ENCODE measurements at places on chromosomes 11 and 22.

DNA sequence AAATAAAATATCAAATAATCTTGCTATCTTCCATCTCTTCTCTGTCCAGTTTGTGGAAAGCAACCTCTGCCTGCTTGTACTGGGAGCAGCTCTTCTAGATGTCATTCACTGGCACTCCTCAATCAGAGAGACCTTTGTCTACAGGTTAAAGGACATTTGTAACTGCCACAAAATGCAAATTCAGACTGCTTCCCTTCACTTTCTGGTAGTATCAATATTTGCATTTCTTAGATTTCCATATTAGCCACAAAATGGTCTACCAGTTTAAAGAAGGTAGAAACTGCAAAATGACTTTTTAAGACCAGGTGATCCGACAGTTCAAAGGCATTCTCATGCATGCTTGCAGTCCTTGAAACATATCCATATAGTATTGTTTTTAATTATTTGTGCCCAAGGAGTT, 51.7 kb upstream of the RCN1 start:
- no peak for DNase-seq

DNA sequence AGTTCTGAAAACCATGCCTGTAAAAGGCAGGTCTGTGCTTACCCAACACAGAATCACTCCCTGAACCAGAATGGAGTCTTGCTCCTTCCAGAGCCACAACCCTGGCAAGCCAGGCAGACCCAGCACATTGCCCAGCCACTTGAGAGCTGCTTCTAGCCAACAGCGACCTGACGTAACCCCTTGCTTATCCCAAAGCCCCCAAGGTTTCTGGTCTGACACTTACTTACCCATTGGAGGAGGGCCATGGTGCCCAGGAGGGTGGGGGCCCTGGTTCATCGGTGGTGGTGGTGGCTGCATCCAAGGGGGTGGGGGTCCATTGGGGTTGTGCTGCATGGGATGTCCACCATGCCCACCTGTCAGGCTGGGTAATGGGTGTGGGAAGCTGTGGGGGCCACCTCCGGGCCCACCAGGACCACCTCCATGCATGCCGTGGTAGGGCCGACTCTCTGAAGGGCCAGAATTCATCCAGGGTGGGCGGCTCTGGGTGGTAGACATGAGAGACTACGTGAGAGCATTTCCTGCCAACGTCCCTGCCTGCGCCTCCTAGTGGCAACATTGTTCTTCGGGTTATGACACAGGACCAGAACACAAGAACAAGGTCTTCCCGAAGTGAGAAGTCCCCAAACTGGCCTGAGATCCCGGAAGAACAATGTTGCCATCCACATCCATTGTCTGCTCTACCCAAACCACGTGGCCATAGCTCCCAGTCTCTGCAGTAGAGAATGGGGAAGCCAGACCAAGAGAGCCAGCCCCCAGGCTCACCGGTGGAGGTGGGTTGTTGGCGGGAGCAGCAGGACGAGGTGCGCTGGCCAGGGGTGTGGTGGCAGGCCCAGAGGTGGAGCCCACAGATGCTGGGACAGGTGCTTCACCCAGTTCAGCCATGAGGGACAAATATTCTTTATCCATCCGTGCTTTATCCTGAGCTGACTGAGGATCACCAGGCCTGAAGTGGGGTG, 7.8 kb upstream of the PYGM start:
- peak; percentile 65 for DNase-seq

DNA sequence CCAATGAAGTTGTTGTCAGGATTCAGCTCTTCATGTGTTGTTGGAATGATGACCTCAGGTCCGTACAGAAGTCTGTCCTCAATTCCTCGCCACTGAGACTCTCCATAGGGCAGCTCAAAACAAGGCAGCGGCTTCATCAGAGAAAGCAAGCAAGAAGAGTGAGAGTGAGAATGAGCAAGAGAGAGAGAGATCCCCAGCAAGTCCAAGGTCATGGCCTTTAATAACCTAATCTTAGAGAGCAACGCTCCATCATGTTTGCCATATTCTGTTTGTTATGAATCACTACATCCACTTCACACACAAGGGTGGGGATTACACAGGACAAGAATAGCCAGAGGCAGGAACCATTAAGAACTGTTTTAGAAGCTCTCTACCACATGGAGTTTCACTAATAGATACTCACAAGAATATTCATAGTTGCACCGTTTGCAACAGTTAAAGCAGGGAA, 23.3 kb upstream of the MMP7 start:
- DNase-seq = no peak

DNA sequence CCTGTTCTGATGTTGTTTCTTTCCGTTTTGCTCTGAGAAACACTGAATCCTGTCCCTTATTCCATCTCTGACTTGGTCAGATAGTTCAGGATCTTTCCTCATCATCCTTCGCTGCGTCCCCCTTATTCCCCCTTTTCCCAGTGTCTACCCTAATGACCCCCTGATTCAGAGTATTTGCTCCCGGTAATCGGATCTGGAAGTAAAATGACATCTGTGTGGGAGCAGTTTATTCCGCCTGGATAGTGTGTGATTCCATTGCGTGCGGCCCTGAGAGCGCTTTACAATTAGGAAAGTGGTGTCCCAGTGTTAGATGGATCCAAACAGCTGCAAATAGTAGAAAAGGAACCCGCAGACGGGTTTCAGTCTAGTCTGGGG, 606 bp downstream of the DRG1 start:
- DNase-seq = peak; percentile 38

GRCh38 chr11:73950869-73951710, at the start of gene DNAJB13:
Gene DNAJB13, plus strand, starts transcription at chr11:73951026. Its CDS starts 44 bp downstream, at chr11:73951070.
- peak; percentile 85 for DNase-seq

DNA sequence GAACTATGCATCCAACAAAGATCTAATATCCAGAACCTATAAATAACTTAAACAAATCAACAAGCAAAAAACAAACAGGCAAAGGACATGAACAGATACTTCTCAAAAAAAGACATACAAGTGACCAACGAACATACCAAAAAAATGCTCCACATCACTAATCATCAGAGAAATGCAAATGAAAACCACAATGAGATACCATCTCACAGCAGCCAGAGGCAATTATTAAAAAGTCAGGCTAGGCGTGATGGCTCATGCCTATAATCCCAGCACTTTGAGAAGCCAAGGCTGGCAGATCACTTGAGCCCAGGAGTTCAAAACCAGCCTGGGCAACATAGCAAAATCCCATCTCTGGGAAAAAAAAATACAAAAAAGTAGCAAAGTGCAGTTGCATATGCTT, 10.7 kb downstream of the SAA4 start:
- no peak for DNase-seq

- DNase-seq = no peak
Measured at GRCh38 chr11:77441426-77441825, 32.5 kb downstream of the PAK1 start.

- no peak for DNase-seq
Measured at GRCh38 chr11:133904818-133905515, 51.8 kb downstream of the IGSF9B start.

GRCh38 chr22:38270091-38270992, 2.5 kb downstream of the TMEM184B start:
- DNase-seq = no peak

DNA sequence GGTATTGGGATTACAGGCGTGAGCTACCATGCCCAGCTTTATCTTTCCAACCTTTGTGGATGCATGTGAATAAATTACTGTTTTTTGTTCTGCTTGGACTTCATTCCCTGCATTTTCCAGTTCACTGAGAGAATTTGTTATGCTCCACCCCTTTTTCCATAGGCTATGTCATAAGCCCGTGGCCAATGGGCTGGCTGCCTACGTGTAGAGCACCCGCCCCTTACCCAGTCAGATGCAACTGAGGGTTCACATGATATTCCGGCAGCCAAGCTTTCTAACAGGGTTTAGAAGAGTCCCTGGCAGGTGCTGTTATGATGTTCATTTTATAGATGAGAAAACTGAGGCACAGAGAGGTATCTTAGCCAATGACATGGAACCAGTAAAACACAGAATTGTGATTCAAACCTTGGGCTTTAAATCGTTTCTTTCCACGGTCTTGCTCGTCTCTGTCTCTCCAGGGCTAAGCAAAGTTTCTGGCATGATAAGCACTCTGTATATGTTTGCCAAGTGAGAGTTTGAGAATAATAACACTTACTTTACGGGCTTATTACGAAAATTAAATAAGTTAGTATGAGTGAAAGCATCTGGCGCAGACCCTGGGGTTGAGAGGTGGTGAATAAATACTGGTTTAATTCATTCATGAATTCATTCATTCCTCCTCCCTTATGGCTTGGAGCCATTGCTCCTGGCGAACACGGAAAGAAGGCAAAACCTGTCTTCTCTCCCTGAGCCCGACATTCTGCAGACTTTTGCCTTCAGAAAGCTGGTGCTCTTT, 42.4 kb upstream of the RASD2 start:
- no peak for DNase-seq

GRCh38 chr11:60118338-60118737, 29.9 kb downstream of the MS4A2 start:
- DNase-seq = no peak

GRCh38 chr11:24637520-24637919, 140.7 kb downstream of the LUZP2 start:
- no peak for DNase-seq

DNA sequence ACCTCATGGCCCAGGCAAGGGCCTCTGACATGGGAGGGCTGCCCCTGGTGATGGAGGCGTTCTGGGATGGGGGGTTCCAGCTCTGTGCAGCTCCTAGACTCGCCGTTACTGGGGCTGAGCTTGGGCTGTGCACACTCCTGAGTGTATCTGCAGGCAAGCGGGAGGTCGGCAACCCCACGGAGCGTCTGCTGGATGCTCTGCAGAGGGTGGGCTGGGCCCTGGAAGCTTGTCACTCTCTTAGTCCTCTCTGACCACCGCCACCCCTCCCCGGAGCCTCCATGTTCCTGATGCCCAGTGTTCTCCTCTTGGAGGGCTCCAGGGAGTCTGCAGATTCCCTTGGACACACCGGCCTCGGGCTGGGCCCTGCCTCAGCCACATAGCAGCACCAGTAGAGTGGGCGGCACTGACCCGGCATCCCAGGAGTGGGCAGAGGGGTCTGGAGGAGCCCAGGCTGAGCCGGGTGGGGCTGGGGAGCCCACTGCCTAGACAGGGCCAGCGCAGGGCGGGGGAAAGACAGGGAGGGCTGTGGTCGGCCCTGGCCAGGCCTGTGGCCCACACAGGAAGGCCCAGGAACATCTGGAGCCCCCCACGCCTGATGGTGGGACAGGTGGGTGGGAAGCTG, 20.6 kb upstream of the MUC5B start:
- peak; percentile 59 for DNase-seq

GRCh38 chr22:25546751-25547150, 17.7 kb upstream of the GRK3 start:
- DNase-seq = no peak

- no peak for DNase-seq
Measured at GRCh38 chr11:84290647-84291046, 1004.5 kb upstream of the CCDC90B start.

DNA sequence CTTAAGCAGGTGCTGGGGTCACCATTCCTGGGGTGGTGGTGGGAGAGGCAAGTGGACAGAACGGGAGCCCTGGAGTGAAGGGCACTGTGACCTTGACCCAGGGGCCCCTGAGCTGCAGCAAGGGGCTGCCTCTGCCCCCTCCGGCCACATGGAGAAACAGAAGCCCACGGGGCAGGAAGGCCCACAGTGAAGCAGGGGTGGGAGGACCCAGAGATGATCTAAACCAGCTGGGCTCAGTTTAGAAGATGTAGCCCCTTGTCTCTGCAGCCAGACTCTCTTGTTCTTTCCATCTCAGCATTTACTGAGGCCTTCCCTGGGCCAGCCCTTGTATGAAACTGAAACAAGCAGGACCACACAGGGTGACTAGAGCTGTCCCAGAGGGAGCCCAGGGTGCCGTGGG, 30.5 kb downstream of the WNT11 start:
- DNase-seq = no peak

- no peak for DNase-seq
Measured at GRCh38 chr11:88427719-88428118, 90.2 kb upstream of the CTSC start.

DNA sequence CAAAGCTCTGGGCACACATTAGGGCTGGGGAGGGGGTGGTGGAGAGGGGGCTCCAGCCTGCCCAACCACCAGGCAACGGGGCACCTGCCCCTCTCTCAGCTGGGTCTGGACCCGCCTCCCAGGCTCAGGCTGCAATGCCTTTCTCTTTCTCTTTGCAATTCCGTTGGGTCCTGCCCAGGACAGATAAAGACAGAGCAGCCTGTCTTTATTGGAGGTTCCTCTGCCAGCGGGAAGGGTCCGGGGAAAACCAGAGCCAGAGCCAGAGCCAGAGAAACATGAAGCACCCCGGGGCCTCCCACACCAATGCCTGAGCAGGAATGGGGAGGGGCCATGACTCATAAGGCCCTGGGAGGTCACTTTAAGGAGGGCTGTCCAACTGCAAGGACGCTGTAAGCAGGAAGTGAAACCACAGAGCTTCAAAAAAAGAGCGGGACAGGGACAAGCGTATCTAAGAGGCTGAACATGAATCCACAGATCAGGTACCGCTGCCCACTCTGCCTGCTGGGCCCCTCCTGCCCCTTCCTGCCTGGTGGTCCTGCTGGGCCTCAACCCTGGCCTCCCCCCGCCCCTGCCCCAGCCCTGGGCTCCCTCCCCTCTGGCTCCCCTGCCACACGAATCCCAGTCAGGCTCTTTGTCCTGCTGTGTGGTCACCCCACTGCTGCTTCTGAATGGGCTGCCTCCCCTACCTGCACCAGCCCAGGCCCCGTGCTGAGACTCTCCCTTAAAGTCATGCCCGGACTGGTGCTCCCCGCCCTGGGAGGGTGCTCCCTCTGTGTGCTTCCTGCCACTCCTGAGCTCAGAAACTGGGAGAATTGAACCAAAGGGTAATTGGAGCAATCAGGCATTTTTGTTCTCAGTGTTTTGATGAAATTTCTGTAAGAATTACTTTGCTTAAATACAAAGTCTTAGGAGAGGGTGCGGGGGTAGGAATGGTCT, at the start of gene APOBEC3B:
Gene APOBEC3B (plus strand): TSS at position 356 of the 936 bp plus-strand sequence. CDS start 107 bp downstream, at position 463.
- peak; percentile 92 for DNase-seq

GRCh38 chr11:130871616-130872015, 44.7 kb downstream of the SNX19 start:
- DNase-seq = no peak

DNA sequence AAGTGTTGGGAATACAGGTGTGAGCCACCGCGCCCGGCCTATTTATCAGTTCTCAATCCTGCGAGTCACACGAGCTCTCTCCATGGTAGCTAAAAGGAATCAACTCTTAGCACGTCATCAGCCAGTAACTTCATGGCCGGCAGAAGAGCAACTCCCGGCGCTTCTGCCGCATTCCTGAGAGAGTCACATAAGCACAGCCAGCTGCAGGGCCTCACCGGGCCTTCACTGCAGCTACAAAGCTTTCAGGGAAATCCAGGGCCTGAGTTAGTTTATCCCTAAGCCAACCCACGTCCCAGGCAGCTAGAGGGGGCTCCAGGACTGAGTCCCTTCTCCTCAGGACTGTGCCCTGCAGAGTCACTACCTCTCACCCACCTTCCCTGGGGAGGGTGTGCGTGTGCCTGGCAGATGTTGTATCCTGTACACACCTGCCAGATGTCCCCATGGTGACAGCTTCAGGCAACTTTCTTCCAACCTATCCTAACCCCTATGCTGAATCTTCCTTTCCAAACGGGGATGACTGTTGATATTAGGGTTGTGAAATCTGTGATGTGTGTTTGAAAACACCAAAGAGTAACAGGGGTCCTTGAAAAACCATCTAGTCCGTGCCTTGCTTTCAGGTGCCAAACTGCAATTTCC, 45.9 kb upstream of the ARFGAP3 start:
- DNase-seq = no peak

GRCh38 chr11:125306476-125306875, 141.9 kb downstream of the PKNOX2 start:
- DNase-seq = no peak
